Dermis microvascular lymphatic vessel endothelial cell (primary cell): ENCODE measurements at places on chromosomes 13 and 19.
A peak's percentile ranks its signal among the peaks of the same experiment; 100 is the strongest.

DNA sequence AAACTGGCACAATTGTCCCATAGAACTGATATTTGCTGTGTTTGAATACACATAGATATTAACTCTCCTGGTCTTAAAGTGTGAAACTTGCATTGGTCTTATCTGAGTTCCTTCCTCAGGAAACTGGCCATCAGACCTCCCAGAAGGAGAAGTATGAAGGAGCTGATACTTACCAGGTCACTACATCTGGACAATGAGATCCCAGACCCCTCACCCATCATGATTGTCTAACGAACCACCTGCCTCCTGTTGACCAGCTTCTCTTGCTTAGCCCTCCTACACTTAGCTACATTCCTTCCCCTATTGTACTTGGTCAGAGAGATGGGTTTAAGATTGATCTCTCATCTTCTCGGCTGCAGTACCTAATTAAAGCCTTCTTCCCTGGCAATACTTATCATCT, 413.3 kb downstream of the KCTD12 start:
- no peak for DNase-seq

DNA sequence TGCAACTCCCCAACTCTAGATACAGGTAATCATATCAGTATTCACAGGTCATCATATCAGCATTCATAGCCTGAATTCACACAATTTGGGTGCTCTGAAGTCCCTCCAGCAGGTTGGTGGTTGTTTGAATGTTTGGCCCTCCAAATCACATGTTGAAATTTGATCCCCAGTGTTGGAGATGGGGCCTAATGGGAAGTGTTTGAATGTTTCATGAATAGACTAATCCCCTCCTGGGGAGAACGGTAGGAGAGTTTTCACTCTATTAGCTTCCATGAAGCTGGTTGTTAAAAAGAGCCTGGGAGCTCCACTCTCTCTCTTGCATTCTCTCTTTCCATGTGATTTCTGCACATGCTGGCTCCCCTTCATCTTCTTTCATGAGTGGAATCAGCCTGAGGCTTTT, 288.6 kb upstream of the PCDH9 start:
- no peak for DNase-seq

DNA sequence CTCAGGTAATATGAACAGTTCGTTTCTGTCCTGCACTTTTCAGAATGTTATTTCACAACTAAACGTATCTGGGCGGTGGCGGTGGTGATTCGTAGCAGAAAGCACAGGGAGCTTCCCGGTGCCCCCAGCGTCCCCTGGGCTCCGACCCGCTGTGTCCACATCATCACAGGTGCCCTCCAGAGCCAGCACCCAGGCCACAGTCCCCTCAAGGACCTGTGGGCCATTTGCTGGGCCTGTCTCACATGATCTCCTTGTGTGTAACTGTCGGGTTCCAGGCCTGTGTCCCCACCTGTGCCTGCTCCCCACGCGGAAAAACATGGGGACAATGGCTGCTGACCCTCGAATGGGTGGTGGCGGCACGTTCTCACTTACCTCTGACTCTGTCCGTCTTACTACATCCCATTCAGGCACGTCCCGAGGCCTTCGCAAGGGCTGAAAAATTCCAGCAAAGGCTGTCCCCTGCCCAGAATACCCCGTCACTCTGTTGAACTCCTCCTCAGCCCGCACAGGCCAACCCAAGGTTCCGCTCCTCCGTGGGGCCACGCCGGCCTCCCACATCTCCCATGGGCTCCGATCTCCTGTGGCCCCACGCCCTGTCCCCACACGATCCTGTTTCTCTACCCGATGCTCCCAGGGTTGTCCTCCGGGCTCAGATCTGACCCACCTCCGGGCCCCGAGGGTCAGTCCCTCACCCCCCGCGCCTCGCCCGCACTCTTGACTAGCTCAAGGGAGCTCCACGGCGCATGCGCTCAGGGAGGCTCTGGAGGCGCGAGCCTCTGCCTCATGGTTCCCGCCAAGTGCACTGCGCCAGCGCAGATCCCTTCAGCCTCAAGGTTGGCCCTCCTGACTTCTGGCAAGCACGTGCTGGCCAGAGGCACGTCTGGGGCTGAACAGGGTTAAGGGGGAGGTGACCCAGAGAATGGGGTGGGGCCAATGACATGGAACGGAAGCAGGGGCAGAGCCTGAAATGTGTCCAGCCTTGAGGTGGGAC, 21.2 kb downstream of the DEDD2 start:
- no peak for DNase-seq

GRCh38 chr19:46221981-46222610, 7.4 kb upstream of the IGFL1 start:
- no peak for DNase-seq

GRCh38 chr19:41427647-41428480, 690 bp upstream of the B3GNT8 start:
- DNase-seq: peak; percentile 31

- peak; percentile 10 for DNase-seq
Measured at GRCh38 chr13:60590800-60591747, 194.1 kb downstream of the TDRD3 start.

DNA sequence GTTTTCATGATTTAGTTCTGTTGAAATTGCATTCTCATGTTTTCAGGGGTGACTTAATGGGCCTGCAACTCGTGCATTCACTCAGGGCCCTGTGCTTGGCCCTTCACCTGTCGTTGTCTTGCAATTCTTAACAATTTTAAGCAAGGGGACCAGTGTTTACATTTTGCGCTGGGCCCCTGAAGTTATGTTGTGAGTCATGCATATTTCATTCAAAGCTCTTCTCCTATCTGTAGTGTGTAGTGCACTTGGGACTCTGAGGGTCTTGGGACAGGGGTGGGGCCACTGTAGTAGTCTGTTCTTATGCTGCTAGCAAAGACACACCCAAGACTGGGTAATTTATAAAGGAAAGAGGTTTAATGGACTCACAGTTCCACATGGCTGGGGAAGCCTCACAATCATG, 211.2 kb upstream of the RXFP2 start:
- DNase-seq: no peak

- DNase-seq: no peak
Measured at GRCh38 chr19:23699521-23699860, 12.5 kb upstream of the ZNF675 start.

- DNase-seq: no peak
Measured at GRCh38 chr13:45951724-45952123, 100.2 kb upstream of the SIAH3 start.

- no peak for DNase-seq
Measured at GRCh38 chr13:106424805-106425204, 110.7 kb downstream of the EFNB2 start.
